ENCODE measurements at places on chromosomes 3 and 15.
A peak's percentile ranks its signal among the peaks of the same experiment; 100 is the strongest.

DNA sequence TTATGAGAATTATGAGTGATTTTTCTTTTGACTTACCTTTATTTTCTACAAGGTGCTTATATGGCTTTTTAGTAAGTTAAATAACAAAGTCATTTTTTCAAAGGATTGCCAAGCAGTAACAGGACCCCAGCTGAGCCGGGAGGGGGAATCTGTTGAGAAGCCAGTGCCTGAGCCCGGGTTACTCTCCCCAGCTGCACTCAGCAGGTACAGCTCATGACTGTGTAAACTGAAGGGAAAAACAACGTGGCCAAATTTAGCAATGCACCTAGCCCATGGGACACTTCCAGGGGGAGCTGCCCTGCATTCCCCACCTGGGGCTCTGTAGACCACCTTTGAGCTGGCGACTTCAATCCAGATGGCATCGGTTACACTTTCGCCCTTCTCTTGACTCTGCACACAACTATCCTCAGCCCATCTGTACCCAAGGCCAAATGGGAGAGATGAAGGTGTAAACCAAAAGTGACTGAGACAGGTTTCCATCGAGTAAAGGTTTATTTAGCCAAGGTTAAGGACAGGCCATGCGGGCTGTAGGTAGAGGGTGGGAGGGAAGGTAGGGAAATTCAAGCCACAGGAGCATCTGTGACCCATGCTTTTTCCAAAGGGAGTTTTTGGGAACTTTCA is 18.2 kb upstream of the HCN4 start:
- DNase-seq, result no peak

GRCh38 chr3:31353166-31353565 is 179.6 kb upstream of the STT3B start:
- no peak for DNase-seq

DNA sequence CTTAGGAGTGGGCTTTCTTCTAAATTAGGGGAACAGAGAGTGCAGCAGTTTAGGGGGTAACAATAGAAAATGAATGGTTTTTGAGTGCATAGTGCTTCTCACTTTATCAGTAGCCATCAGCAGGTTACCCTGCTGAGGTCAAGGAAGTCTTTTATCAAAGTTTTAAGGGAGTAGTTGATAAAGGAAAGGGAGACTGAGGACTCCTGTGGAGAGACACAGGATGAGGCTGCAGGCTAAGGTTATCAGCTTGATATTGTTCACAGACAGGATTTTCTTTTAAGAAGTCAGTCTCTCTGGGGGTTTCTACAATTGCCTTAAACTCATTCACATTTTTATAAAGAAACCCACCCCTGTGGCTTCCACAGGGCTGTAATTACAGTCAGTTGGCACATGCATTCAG is 205.0 kb downstream of the AGBL1 start:
- no peak for DNase-seq

- DNase-seq, result no peak
Observed at GRCh38 chr15:90008607-90009006, 7.5 kb downstream of the ZNF710 start.

- no peak for DNase-seq
Observed at GRCh38 chr3:61439122-61439458, 122.3 kb upstream of the PTPRG start.

DNA sequence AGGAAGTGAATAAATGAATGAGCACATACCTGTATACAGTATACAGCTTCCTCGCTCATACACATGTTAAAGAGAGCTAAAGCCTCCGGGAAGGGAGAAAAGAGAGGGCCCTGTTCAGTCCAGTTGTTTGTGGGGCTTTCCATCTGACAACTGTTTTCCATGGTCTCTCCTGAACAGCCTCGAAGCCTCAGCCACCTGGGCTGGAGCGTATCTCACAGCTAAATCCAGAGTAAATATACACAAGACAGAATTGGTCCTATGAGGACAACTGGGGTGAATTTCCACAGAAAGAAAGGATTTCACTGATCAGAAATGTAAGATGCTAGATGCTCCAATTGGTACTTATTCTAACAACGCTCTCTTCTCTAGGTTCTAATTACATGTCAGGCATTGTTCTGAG is 103.5 kb downstream of the LIPC start:
- DNase-seq, result no peak

GRCh38 chr3:195337747-195338146 is 66.8 kb upstream of the XXYLT1 start:
- DNase-seq, result no peak

GRCh38 chr3:22117751-22118346 is 366.8 kb upstream of the ZNF385D start:
- peak; percentile 67 for DNase-seq

GRCh38 chr3:175957427-175957826 is 1098.3 kb downstream of the NAALADL2 start:
- no peak for DNase-seq

- no peak for DNase-seq
Observed at GRCh38 chr15:76313731-76314130, 2.5 kb upstream of the ETFA start.

- peak; percentile 92 for DNase-seq
Observed at GRCh38 chr15:85642693-85643066, 152.0 kb downstream of the KLHL25 start.

- peak; percentile 42 for DNase-seq
Observed at GRCh38 chr3:69011096-69011730, 2.3 kb downstream of the EOGT start.

GRCh38 chr3:33718595-33718907 is 497 bp upstream of the CLASP2 start:
- DNase-seq, result no peak

GRCh38 chr15:41934843-41935242 is 37.5 kb downstream of the EHD4 start:
- DNase-seq, result peak; percentile 22

DNA sequence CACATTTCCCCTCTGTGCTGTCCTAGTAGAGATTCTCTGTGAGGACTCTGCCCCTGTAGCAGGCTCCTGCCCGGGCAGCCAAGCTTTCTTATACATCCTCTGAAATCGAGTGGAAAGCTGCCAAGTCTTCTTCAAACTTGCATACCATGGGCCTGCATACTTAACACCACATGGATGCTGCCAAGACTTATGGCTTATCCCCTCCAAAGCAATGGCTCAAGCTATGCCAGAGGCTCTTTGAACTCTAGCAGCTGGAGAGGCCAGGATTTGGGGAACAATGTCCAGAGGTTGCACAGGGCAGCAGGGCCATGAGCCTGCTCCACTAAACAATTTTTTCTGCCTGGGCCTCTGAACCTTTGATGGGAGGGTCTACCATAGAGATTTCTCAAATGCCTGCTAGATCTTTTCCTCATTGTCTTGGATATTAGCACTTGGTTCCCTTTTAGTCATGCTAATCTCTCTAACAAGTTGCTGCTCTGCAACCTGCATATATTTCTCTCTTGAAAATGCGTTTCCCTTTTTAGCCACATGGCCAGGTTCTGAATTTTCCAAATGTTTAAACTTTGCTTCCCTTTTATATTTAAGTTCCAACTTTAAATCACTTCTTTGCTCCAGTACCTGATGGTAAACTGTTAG is 6.1 kb upstream of the PLSCR4 start:
- DNase-seq, result peak; percentile 34

- peak; percentile 51 for DNase-seq
Observed at GRCh38 chr15:49900006-49900902, 218.8 kb downstream of the ATP8B4 start.
